Activated CD4-positive, alpha-beta T cell treated with anti-CD3 and anti-CD28 coated beads for 24 hours (primary cell): ENCODE measurements at places on chromosomes 2 and 18.
A peak's percentile ranks its signal among the peaks of the same experiment; 100 is the strongest.

GRCh38 chr18:47248604-47249313 lies 2.7 kb downstream of the SKOR2 start:
- no peak for DNase-seq

GRCh38 chr18:26479681-26480079 lies 68.7 kb downstream of the KCTD1 start:
- no peak for DNase-seq

DNA sequence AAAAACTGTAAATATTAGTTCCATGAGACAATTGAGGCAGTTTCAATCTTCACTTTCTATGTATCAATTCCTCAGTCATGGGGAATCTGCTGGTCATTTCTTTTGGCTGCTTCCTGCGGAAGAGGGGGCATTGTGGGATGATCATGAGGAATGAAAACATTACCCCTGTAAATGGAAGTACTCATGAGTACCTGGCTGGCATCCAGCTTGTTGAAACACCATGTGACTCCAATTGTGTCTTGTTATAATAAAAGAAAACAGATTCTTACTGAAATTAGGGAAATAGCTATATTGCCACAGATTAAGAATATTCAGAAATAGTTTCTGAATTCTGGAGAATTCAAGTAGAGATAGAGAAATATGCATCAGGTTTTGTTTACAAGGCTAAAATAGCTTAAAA lies 41.6 kb upstream of the GPR39 start:
- DNase-seq = no peak

DNA sequence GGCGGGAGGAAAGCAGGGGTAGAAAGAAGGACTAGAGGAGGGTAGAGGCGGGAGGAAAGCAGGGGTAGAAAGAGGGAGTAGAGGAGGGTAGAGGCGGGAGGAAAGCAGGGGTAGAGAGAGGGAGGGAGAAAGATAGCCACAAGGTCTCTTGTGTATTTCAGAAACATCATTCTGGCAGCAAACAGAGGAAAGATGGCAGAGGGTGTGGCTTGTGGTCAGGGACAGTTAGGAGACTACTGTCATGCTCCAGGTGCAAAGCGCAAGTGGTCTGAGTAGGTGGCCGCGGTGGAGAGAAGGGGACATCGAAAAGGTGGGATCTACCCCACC lies 82.4 kb upstream of the TAF1B start:
- DNase-seq = no peak

- DNase-seq = peak; percentile 54
These were observed at the start of gene MYL12B for GRCh38 chr18:3261373-3262233. Gene MYL12B (plus strand): TSS chr18:3262133. CDS start chr18:3272899, 10,766 bp downstream.

DNA sequence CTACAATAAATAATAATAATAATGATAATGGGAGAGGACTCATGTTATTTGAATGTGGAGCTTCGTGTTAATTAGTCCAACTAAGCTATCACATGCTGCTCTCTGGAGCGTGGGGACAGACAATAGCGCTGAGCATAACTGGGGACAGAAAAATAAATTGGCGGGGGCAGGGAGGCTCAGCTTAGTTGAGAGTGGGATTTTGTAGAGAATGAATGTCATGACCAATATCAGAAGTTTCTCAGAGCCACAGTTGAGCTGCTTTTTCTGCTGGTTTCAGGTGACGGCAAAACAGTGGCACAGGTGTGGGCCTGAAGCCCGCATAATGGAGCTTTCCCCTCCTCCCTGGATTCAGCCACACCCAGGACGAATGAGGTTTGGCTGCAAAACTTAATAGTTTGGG lies 111.1 kb upstream of the CAB39 start:
- no peak for DNase-seq

- DNase-seq = no peak
These were observed 258.0 kb downstream of the MYCN start for GRCh38 chr2:16198166-16198912.

DNA sequence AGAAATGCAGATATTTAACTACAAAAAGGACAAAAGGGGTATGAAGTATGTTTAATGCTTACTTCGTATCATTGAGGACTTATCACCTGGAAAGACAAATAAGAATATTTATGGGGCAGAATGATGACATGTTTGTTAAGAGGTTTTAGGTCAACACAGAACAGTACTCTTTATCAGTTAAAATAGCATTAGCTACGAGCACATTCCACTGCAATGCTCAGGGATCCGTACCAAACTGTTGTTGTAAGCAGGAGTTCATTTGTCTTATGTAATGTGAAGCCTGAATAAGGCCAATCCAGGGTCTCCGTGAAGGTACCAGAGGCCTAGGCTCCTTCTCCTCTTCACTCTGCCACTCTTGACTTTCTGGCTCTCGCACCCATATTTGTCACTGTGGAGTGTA lies 465.7 kb upstream of the NRP2 start:
- DNase-seq = no peak

DNA sequence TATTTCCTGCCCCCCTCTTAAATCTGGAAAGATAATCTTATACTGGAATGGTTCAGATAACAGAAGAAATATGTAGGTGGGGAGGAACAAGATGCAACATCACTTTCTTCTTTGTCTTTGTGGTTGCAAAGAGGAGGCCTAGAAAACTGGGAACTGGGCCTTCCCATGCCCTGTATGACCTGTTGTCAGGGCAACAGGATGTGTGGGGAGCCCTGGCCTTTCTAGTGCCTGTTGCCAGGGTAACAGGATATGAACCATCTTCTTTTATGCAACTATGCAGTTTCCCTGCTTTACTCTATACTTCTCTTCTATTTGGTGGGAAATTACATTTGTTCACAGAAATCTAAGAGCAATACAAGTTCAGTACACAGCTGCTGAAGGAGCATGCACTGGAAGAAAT lies 79.8 kb upstream of the PDE1A start:
- DNase-seq = no peak

DNA sequence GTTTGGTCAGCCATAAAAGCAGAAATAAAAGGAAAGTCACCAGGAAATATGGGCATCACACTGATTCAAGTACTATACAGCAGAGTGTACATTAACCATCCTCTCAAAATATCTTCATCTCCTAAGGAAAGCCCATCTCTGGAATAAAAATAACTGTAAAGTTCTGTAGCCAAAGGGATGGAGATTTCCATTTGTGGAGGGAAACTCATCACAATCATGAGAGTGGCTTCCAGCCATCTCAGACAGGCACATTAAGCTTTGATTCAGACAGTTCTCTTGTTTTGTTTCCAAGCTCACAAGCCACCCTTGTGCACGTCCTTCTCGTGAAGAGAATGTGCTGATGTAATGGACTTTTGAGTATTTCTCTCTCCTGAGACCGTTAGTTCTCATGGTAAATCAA lies 695.5 kb downstream of the LRRTM4 start:
- DNase-seq = no peak

GRCh38 chr2:68341583-68341982 lies 21.8 kb upstream of the CNRIP1 start:
- DNase-seq = no peak

DNA sequence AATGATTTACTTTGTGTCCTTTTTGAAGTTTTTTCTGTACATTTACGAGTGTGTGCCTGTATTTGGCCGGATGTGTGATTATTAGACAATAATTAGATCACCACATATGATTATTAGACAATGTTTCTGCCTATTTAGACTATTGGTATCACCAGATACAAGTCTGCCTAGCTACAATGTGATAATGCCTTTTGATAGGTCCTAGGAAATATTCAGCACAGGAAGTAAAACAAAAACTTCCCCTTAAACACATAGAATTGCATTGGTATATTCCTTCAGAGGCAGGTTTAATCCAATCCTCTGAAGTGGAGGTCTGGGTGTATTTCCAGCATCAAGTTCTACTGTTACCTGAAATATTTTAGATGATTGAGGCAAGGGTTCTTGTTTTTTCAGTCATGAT lies 275.1 kb downstream of the TGIF1 start:
- DNase-seq = no peak

DNA sequence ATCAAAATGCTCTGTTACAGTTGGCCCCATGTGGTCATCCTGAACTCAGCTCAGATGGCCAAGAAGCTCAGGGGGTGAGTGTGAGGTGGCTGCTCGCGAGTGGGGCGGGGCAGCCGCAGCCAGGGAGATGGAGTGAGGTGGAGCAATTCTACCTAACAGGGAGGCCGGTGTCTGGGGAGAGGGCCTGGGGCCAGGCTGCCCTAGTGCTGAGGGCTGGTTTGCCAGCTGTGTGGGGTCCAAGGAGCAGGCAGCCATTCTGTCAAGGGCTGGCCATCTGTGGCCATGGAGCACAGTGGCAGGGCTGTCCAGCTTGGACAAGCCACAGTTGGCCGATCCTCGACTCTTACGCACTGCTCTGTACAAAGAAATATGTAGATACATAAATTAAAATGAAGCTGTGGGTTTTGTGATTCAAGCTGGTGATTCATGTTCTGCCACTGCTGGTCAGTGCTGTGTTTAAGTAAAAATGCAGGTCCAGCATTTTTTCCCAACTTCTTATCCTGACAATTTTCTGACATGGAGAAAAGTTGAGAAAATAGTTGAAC lies 82.1 kb downstream of the HS6ST1 start:
- no peak for DNase-seq

DNA sequence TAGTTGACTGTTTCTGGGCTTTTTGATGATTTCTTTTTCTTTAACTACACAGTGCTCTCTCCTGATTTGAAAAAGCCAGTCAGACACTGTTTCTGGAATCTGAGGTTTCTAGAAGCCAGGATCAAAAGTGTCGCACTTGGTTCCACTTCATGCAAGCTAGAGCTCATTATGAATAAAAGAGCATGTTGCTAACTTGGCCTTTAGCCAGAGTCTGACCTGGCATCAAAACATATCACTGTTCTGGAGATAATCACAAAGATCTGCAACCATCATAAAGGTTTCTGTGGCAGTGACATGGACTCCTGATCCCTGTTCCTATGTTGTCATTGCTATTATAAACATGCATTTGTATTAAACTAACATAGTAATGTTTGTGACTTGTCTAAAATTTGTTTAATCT lies 76.1 kb upstream of the MAPRE2 start:
- DNase-seq = no peak

- DNase-seq = no peak
These were observed 114.4 kb upstream of the CHRNA1 start for GRCh38 chr2:174878537-174879147.

- DNase-seq = no peak
These were observed 102.8 kb upstream of the CYP1B1 start for GRCh38 chr2:38178556-38179419.

DNA sequence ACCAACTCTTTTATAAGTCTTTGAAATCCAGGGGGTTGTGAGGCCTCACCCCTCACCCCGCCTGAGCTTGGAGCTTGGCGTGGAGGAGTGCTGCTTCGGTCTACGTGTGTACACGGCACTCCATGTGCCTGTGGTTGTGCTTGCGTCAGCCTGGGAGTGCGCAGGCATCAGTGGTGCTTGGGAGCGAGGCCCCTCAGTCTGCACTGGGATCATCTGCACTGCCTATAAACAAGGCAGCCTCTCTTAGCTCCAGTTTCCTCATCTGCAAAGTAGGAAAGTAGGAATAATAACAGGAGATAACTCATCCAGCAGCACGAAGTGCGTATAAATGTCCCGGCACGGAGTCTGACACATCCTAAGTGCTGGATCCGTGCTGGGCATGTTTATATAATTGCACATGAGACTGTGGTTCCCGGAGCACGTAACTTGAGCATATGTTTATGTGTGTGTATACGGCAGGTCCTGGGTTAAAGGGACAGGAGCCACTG lies 1.2 kb downstream of the GYPC start:
- DNase-seq = peak; percentile 37

- DNase-seq = no peak
These were observed 41.9 kb downstream of the LPIN2 start for GRCh38 chr18:2970772-2971659.

GRCh38 chr18:11906176-11906575 lies 1.9 kb downstream of the MPPE1 start:
- DNase-seq = no peak

DNA sequence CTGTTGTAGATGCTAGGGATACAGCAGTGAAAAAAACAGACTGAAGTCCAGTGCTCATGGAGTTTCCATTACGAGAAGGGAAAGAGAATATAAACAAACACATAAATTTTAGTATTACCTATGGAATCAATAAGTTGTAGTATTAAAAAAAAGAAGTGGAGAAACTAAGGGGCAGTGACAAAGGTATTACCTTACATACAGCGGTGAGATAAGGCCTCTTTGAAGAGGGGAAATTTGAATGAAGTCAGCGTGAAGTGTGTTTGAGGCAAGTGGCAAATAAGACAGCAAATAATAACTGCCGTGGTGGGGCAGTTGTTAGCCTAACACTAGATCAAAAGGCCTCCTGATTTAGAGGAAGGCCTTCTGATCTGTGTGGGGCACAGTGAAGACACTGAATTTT lies 57.9 kb downstream of the TLK1 start:
- no peak for DNase-seq

- no peak for DNase-seq
These were observed 359.6 kb downstream of the MEIS1 start for GRCh38 chr2:66794551-66794950.

- no peak for DNase-seq
These were observed 29.4 kb upstream of the ASNSD1 start for GRCh38 chr2:189631849-189632248.

GRCh38 chr2:74587664-74588277 lies 33.3 kb downstream of the DOK1 start:
- DNase-seq = peak; percentile 39

GRCh38 chr2:190213441-190214335 lies 105.9 kb downstream of the HIBCH start:
- no peak for DNase-seq

GRCh38 chr2:143513081-143513480 lies 383.9 kb downstream of the ARHGAP15 start:
- DNase-seq = no peak

DNA sequence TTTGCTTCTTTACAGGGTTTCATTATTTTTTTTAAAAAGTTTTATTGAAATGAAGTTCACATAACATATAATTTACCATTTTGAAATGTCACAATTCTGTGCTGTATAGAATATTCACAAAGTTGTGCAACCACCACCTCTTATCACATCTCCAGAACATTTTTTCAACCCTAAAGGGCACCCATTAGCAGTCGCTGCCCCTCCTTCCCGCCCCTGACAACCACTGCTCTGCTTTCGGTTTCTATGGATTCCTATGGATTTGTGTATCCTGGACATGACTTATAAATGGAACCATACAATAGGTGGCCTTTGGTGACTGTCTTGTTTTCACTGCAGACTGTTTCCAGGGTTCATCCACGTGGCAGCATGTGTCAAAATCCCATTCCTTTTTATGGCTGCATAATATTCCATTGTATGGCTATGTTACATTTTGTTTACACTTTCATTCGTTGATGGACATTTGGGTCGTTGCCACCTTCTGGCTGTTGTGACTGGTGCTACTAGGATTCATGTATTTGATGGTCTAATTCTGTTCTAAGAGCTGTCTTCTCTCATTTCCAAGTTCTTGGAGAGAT lies 52.6 kb downstream of the SH3BP4 start:
- DNase-seq = no peak
